Uterus (tissue), 4 donors: ENCODE measurements at places on chromosomes 2 and 18.
A peak's percentile ranks its signal among the peaks of the same experiment; 100 is the strongest.

DNA sequence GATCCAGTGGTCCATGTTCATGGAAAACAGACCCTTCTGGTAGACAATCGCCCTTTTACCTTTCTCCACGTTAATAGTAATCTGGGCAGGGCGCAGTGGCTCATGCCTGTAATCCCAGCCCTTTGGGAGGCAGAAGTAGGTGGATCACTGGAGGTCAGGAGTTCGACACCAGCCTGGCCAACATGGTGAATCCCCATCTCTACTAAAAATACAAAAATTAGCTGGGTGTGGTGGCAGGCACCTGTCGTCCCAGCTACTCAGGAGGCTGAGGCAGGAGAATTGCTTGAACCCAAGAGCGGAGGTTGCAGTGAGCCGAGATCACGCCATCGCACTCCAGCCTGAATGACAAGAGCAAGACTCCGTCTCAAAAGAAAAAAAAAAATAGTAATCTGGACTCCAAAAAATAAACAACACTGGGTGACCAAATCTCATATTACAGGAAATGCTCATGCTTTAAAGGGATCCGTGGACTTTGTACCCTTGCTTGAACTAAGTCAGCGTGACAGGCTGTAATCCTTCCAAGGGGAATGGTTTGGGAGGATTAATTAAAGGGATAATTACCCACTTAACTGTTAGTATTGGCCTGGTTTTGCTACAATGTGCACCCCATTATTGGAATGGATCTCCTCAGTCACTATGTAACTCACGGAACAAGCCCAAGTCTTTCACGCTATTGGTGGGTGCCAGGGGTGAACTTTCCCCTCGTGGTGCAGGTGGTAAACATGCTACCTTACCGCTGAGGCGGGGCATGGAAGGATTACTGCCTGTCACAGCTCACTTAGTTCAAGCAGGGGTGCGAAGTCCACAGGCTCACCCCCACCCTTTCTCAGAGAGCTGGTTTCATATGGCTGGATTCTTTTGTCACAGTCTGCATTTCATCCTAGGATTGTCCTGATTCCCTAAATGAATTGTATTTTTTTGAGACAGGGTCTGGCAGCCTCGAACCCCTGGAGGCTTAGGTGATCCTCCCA is 36.7 kb downstream of the PROC start:
- no peak for DNase-seq

- DNase-seq, result no peak
These were observed 179.4 kb upstream of the DCC start for GRCh38 chr18:52160636-52161035.

DNA sequence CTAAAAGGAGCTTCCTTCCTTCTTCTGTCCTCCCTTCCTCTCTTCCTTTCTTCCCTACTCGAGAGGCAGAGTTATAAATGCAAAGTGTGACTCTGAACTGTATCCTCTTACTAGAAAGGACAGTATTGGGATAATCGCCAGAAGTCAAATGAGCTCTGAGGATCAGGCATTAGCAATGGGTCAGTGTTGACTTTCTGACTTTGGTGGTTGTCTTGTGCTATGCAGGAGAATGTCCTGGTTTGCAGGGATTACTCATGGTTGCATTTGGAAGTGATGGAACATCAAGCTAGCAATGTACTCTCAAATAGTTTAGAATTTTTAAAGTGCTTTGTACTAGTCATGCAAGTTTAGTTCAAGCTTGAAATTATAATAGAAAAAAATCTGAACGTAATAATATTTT is 115.6 kb downstream of the TXNL1 start:
- no peak for DNase-seq

DNA sequence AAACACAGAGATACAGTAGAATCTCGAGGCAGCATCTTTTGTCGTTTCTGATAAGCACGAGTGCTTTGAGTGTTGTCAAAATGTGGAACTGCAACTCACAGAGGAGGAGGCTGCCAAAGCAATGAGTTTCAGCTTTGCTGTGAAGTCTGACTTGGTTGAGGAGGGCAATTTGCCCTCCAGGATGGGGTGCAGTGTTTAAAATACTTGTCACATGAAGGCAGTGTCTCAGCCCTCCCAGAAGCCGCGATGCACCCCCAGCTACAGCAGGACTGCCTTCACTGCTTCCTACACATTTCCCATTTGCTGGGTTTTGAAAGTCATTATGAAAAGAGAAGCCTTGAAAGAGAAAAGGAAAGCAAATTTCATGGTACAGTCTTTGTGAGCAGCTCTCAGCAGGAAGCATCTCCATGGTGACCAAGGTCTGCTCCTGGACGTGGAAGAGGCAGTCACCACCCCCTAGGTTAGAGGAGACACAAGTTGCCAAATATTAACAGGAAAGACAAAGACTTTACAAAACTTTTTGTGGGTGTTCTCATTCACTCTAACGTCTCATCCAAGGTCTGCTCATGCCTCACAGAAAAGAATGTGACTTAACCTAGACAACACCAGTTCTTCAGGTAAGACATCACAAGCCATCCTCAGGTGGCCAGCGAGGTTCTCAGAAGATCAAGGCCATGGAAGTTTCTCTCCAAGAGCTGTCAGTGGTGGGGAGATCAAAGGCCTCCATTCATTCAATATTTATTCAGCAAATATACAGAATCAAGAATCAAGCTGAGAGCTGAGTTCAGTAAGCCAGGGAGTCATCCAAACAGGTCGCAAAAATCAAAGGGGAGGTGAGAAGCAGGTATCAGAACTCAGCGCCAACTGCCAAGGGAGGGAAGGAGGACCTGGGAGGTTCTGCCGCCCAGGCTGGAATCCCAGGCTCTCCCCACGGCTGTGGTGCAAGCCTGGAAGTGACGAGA is 476.0 kb downstream of the EIPR1 start:
- DNase-seq, result no peak

DNA sequence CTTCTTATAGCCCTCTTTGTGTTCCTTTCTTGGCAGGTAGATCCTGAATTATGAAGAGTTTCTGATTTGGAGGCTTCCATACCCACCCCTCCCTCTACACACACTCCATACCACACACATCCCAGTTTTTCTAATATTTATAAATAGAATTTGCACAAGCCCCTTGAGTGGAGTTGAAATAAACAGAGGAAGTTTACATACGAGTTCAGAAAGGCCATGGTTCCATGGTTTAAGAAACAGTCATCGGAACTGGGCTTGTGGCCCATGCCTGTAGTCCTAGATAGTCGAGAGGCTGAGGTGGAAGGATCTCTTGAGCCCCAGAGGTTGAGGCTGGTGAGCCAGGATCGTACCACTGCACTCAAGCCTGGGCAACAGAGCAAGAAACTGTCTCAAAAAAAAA is 62.7 kb upstream of the TANC1 start:
- DNase-seq, result no peak

- no peak for DNase-seq
These were observed 166.5 kb downstream of the SLC8A1 start for GRCh38 chr2:40285391-40285790.

- no peak for DNase-seq
These were observed 19.2 kb downstream of the RMP24 start for GRCh38 chr18:35991696-35992095.

DNA sequence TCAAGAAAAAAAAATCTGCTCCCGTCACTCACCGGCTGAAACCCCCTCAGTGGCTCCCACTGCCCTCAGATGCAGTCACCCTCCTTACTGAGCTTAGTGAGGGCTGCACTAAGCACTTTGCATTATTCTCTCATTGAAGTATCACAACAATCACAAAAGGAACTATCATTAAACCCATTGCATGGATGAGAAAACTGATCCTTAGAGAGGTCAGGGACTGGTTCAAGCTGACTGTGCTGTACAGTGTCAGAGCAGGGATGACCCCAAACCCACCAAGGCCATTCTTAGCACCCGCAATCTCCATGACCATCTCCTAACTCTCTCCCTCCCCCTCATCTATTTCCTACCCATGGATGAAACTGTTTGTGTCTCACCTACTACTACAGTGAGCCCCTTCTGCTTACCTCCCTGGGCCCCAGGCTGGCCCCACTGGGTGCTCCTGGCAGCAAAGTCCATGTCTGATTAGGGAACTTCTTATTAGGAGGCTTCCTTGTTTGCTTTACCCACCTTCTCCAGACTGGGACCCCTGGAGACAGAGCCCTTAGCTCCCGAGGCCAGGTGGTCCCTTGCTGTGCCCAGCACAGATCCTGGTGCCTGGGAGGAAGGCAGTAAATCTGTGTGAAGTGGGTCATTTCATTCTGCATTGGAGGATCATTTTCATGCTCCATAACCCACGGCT is 139.3 kb upstream of the ID2 start:
- DNase-seq, result no peak

DNA sequence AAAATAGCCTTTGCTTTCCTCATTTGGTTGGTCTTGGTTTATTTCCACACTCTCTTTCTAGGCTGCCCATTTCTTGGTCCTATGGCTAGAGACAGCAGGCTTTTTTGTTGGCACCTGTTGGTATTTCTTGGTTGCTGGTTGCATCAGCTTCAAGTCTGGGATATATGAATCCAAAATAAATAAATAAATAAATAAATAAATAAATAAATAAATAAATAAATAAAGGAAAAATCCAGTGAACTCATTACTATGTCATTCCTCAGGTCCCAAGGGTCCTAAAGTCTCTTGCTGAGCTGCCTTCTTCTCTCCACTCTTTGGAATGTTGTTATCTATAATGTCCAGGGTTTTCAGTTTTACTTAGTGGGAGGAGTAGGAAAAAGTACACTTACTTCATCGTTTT is 165.9 kb upstream of the MEX3C start:
- no peak for DNase-seq

DNA sequence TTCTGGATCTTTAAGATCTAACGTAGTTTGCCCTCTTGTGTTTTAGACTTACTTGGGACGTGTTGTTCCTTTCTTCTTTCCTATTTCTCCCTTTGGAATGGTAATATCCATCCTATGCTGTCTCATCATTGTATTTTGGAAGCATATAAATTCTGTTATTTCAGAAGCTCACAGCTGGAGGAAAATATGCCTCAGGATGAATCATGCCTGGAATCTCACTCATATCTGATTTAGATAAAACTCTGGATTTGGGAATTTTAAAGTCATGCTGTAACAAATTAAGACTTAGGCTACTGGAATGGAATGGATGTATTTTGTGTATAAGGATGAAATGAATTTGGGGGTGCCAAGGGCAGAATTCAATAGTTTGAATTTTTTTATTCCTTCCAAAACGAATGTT is 245.2 kb upstream of the GULP1 start:
- DNase-seq, result no peak

DNA sequence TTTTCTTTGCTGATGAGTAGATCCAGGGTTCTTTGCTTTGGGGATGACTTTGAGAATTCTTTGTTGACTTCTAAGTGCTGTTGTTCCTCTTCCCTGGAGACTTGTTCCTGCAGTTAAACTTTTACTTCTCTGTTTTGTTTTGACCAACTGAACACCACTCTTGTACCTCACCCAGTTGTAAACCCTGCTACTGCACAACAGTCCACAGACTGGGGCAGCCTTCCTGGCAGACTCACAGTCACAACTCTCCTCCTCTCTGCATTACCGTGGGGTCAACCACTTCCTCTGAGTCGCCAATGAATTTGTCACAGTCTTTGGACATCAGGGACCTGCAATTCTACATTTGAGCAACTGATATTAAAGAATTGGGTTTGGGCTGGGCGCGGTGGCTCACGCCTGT is 3.8 kb upstream of the SLC8A1 start:
- DNase-seq, result no peak

DNA sequence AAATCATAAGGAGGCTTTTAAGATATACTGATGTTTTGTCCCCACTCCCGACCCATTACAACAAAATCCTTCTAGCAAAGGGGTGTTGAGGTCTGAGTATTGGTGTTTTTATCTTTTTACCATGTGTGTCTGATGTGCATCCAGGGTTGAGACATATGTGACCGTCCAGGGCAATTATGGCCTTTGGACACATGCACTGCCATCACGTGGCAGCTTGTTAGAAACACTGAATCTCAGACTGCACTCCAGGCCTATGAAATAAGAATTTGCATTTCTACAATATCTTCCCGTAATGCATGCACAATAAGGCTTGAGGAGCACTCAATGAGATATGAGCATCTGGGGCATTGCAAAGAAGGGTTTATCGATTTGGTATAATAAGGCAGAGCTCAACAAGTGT is 235.1 kb upstream of the ZNF804A start:
- no peak for DNase-seq

DNA sequence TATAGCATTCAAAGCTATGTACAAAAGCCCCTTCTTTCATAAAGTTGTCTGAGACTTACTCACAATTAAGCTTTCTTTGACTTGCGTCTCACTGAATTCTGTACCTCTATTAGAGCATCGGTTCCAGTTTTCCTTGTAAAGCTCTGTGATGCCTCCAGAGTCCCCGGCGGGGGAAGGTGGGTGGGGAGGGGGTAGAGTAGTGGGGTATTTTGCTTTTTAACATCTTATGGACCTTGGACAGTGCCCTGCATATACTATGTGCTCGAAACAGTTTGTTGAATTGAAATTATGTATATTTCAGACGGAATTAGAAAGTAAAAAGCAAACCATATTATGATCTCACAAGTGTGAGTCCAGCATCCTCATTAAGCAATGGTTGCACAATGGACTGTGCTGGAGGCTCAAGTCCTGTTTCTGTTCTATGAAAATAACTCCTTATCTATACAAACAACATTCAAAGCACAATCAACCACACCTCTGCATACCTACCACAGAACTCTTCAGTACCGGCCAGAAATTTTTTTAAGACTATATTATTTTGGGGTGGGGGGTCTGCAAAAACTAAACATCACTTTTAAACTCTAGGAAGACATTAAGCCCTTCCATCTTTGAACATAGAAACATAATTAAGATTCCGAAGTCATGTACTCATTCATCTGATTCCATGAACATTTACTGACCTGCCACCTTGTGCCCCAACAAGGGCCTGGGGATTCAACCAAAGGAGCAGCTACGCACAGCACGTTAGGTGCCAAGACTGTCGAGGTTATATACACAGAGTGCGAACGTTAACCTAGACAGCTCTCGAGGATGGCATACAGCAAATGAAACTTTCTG is 908 bp downstream of the STAT1 start:
- DNase-seq, result peak; percentile 23

DNA sequence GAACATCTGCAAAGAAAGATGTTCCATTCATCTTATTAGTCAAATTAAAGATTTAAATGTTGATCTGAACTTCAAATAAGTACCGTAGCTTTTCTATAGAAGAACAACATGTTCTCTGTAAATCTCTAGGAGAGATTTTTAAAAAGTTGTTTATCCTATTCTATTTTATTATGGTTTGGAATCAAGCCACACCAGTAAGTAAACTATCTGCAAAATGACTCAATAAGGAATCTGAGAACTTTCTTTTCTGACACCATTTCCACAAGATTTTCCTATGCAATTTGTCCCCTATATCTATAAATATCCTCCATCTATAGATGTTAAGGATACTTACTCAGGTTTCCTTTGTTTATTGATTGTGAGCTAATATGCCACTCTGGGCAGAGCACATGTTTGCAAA is 736.6 kb downstream of the CBLN2 start:
- no peak for DNase-seq

DNA sequence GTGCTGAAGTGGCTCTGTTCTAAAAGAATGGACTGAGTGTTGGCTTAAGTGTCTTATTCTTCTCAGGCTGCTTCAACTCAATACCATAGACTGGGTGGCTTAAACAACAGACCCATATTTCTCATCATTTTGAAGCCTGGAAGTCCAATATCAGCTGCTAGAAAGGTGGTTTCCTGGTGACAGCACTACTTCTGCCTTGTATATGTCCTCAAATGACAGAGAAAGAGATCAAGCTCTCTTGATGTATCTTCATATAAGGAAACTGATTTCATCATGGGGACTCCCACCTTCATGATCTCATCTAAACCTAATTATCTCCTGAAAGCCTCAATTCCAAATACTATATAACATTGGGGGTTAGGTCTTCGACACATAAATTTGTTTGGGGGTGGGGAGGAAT is 449.7 kb upstream of the DSEL start:
- DNase-seq, result no peak

GRCh38 chr2:85525029-85525428 is 13.9 kb upstream of the MAT2A start:
- DNase-seq, result no peak
